ENCODE measurements at places on chromosomes 16 and 17.

DNA sequence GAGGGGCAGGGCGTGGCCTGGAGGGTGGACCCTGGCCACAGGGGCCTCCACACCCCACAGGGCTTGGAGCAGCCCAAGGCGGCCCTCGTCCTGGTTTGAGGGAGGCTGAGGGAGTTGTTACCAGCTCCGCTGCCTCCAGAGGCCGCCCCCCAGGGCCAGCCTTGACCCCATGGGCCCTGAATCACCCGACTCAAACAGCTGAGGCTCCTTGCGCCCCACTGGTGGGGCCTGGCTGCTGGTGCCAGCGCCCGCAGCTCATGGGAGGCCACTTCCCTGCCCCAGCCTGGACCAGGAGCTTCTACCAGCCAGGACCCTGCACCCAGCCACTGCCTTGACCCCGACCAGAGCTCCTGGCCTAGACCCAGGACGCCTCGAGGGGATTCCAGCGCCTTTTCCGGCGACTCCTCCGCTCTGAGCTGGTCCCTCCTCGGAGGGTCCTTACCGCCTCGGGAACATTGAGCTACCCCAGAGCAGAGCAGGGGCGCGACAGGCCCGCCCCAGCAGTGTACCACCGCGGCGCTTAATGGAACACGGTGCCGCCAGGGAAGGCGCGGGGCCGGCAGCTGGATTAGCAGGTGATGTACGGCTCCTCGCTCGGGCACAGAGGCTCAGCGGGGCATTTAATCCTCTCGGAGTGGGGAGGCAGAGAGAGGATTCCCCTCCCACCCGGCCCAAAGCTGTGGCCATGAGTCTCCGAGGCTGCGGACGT, 37.2 kb downstream of the GSE1 start:
- DNase-seq = no peak

GRCh38 chr16:87754535-87754934, 11.3 kb downstream of the KLHDC4 start:
- no peak for DNase-seq

- no peak for DNase-seq
Measured at GRCh38 chr17:41058741-41059140, 1.2 kb downstream of the KRTAP2-3 start.

- DNase-seq = no peak
Measured at GRCh38 chr16:57840833-57841232, 38.5 kb upstream of the KIFC3 start.

- DNase-seq = no peak
Measured at GRCh38 chr17:3796110-3796821, 4.7 kb downstream of the ITGAE start.
